ENCODE measurements at places on chromosomes 12 and 14.

DNA sequence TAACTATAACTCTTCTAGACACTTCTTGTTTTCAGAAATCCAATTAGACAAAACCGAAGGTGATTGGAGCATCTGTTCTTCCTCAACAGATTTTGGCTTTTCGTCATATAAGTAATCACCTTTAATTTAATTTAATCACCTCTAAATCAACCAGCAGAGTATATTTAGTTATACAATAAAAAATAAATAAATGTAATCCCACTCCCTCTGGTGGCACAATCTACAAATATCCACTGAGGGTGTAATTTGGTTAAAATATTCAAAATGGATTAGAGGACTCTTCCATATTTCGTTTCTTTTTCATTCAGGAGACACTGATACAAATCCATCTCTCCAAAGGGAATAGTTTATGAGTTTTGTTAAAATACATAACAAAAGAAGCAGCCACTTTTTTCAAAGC lies 18.3 kb upstream of the SLC35F4 start:
- no peak for DNase-seq

DNA sequence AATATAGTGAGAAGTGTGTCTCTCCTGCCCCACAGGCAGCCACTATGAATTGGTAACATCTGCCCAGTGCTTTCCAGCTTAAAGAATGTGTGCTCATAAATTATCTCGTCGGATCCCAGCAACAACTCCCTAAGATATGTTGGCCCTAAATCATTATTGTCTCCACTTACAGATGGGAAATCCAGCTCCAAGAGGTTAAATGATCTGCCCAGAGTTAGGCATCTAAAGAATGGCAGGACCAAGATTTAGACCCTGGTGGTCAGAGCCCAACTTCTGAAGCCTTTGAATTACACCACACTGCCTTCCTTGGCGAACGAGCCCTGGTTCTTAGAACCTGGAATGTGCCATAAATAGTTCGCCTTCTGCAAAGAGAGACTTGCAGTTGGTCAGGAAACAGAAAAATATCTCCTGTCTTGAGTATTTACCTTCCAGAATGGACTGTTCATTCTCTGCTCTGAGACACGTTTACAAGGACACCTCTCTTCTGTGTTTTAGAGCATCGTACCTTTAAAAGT lies 20.1 kb upstream of the PLEK2 start:
- DNase-seq: no peak

DNA sequence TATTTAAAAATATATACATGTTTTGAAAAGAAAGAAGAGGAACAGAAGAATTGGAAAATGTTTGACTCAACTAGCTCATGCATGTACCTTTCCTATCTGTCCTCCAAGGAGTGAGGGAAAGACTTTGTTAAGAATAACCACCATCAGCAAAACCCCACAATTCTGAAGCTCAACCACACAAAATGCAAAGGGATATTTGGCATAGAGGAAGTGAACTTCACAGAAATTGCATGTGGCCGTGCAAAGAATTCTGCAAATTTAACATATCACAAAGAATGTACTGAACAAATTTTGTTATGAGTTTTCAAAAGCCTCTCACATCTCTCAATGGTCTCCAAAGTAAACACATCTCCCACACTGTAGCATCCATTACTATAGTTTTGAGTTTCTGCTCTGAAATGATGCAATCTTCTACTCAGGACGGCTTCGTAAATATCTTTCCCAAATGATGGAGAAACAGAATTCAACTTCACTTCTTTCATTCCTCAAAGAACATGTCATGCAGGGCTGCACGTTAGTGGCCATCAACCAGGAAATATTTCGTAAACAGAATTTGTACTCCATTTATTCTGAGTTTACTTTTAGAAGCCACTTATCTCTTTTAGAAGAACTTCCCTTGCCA lies 17.6 kb downstream of the DUSP6 start:
- no peak for DNase-seq

GRCh38 chr14:73191441-73191840 lies 45.9 kb upstream of the PAPLN start:
- no peak for DNase-seq
